ENCODE measurements at places on chromosomes 5 and 9.

GRCh38 chr5:15510831-15511230 lies 10.9 kb downstream of the FBXL7 start:
- no peak for DNase-seq

DNA sequence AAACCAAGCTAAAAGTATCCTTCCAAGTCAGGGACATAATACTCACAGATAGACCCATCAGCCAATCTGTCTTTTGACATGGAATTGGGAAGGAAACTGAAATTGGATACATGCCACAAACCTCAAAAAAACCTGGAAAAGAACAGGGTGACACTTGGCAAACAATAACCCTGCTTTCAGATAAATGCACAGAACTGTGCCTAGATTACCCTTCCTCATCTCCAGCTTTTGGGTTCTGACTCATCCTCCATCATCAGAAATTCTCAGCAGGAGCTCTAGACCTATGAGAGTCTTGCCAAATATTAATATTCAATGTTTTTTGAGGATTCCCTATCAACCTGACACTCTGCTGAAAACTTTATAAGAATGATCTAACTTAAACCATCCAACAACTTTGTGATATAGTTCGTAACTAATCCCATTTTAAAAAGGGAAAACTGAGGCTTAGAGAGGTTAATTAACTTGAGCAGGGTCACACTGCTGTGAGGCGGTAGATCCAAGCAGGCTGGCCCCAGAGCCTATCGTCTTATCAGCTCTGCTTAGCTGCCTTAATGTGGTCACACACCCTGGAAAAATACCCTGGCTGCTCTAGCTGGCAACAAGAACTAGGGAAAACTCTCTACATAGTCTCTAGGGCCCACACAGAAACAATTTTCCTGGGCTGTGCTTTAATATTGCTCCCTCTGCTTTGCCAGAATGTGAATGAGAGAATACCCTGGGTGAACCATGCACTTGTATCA lies 157.0 kb upstream of the TRPC7 start:
- no peak for DNase-seq

- no peak for DNase-seq
These were observed 358.6 kb upstream of the PAPPA start for GRCh38 chr9:115794921-115795475.

DNA sequence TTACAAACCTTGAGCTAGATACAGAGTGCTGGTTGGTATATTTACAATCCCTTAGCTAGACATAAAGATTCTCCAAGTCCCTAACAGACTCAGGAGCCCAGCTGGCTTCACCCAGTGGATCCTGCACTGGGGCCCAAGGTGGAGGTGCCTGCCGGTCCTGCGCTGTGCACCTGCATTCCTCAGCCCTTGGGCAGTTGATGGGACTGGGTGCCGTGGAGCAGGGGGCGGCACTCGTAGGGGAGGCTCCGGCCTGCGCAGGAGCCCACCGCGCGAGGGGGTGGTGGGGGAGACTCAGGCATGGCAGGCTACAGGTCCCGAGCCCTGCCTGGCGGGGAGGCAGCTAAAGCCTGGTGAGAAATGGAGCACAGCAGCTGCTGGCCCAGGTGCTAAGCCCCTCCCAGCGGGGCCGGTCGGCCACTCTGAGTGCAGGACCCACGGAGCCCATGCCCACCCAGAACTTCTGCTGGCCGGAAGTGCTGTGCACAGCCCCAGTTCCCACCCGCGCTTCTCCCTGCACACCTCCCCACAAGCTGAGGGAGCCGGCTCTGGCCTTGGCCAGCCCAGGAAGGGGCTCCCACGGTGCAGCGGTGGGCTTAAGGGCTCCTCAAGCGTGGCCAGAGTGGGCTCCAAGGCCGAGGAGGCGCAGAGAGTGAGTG lies 1464.7 kb downstream of the EFNA5 start:
- DNase-seq, result no peak

DNA sequence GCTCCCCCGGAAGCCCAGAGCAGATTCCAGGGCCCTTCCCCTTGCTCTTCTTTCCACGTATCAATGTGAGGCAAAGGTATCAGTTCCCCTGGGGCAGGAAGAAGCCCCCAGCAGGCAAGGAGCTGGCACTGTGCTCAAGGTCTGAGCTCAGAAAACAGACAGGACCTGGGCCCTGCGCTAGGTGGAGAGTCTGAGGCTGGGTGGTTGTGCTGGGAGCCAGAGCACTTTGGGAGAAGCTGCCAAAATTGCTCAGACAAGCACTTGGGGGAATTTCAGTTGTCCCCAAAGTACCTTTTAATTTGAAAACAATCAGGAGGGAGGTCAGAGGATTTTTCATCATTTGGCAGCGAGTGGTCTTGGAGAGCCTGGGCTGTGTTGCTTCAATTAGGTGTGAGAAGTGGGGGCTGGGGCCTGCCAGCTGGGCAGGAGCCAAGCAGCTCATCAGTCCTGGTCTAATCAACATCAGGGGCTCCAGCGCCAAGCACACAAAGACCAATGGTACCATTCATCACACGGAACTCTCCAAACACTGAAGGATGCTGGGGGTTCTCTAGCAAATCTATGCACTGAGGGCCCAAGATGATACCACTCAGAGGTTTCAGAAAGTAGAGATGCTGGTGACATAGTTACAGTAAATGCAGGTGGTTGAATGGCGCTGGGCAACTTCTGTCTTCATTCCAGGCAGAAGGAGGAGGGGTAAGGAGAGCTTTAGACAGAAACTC lies 176.5 kb downstream of the SNX18 start:
- no peak for DNase-seq

DNA sequence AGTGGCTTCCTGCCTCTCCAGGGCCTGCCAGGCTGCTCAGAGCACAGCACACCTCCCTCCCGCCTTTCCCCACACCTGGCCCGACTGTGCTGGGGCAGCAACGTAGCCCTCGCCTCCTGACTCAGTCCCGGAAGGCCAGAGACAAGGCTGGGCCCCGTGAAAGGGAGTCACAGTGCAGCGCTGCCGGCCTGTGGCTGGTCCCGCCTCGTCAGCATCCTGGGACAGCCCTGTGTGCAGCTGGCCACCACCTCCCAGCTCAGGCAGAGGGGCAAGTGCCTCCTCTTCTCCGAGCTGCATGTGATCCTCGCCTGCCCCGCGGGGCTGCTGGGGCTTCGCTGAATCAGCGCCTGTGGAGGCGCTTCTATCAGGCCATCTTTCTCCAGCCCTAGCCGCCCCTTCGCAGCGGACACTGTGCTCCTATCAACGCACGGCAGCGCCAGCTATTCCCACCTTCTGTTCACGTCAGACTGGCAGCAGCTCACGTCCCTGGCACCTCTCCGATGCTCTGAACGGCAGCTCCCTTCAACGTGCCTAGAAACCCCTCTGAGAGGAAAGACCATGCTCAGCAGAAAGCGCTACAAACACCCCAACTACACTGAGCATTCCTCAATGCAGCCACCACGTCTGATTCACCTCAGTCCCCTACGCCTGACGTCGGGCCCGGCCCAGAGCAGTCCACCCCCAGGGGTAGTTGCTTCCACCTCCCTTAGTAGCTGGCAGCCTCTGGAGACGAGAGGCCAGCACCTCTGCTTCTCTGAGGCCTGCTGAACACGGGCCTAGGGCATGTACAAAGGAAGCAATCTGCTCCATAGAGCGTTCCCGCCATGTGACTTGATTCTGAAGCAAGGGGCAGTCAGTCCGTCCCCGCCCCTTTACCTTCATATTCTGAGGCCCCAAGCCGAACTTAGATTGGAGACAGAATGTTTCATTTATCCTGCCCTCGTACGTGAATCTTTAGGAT lies 78.8 kb downstream of the GPR21 start:
- DNase-seq, result no peak

DNA sequence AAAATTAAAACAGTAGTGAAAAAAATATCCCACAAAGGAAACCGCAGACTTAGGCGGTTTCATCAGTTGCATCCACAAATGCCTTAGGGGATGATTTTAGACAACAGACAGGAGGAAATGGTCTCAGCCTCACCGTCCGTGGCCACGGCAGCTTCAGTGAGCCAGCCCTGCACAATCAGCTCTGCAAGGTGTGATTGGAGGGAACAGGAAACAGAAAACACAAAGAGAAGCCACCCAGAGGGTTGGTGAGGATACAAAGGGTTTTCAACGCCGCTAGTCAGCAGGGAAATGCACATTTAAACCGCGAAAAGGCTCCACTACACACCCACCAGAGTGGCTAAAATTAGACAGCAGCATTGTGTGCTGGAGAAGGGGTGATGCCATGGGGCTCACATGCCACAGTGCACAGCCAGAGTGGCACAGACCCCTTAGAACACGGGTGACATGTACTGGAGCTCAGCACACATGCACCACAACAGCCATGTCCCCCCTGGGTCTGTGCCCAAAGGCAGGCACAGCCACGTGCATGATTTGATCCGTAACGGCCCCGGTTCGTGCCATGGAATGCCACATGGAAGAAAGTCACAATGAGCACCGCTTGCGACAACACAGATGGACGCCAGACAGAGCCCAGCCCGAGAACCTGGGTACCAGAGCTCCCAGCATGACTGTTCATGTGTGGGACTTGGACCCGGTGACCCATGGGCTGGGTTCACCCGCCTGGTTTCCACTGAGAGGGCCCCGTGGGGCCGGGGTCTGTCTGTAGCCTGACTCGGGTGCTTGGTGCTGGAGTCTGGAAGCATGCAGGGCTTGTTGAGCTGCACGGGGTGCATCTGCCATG lies 18.3 kb upstream of the TERT start:
- no peak for DNase-seq

- no peak for DNase-seq
These were observed 69.6 kb upstream of the CACNA1B start for GRCh38 chr9:137807721-137808703.

DNA sequence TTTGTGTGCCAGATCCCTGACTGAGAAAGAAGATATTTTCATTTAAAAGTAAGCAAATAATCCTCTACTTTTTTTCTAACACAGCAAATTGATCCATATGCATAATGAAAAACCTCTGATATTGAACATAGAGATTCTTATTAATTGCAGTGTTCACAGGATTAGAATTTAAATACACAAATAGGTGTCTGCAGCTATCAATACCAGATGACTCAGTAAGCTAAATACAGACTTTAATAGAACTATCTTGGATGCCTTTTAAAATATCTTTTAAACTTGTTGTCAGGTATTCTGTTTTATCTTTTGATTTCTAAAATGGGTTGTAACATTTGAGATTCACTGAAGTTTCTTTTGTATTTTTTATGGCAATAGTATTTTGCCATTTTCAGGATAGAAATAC lies 43.1 kb downstream of the NIPBL start:
- no peak for DNase-seq

- DNase-seq, result peak; percentile 46
These were observed 6.7 kb downstream of the CCDC187 start for GRCh38 chr9:136297016-136297691.

GRCh38 chr9:23774266-23774665 lies 51.8 kb downstream of the ELAVL2 start:
- no peak for DNase-seq

- DNase-seq, result no peak
These were observed 81.7 kb upstream of the LMX1B start for GRCh38 chr9:126532019-126532462.

GRCh38 chr9:120708526-120709224 lies 5.6 kb downstream of the MEGF9 start:
- peak; percentile 64 for DNase-seq

DNA sequence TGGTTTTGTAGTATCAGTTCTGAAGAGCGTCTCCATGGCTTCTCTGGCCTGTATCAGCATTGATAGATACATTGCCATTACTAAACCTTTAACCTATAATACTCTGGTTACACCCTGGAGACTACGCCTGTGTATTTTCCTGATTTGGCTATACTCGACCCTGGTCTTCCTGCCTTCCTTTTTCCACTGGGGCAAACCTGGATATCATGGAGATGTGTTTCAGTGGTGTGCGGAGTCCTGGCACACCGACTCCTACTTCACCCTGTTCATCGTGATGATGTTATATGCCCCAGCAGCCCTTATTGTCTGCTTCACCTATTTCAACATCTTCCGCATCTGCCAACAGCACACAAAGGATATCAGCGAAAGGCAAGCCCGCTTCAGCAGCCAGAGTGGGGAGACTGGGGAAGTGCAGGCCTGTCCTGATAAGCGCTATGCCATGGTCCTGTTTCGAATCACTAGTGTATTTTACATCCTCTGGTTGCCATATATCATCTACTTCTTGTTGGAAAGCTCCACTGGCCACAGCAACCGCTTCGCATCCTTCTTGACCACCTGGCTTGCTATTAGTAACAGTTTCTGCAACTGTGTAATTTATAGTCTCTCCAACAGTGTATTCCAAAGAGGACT lies 1.5 kb downstream of the GPR21 start:
- no peak for DNase-seq

GRCh38 chr9:135993765-135994500 lies 32.8 kb upstream of the UBAC1 start:
- no peak for DNase-seq

DNA sequence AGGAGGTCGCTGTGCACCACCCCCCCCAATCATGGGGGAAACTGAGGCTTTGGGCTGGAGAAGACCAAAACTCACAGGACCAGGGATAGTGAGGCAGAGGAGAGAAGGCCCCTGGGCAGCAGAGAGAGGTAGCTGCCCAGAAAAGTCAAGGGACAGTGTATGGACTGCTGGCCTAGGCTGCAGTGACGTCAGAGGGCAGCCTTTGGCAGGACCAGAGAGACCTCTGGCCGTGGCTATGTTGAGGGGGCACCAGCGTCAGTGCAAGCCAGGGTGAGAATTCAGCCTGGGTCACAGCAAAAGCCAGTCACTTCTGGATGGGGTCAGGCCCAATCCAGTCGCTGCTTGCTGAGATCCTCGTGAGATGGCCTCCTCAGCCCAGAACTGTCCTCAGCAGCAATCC lies 26.5 kb downstream of the FLT4 start:
- DNase-seq, result no peak

DNA sequence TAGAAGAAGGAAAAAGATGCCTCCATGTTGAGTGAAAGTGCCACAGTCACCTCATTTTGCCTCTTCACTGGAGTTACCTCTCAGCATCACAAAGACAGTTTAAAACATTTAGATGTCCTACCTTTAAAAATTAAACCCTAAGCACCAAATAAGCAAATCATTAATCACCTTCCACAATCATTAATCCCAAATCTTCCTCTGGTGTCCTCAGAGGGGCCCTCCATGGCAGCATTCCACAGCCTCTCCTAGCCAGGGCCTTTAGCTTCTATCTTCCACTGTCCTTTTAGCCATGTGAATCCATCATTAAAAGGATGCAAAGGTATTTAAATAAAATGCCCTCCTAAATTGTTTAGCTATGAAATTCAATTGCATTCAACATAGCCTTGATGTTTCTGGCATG lies 310.8 kb downstream of the PDE4D start:
- DNase-seq, result no peak

DNA sequence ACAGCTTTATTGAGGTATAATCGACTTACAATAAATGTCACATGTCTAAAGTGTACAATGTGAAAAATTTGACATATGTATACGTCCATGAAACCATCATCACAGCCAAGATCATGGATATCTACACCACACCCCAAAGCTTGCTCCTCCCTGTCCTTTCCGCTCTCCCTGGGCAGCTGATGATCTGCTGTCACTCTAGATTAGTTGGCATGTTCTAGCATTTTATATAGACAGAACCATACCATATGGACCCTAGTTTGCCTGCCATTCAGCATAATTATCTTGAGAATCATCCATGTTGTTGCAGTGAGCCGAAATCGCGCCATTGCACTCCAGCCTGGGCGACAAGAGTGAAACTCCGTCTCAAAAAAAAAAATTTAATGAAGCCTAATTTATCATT lies 42.5 kb downstream of the ERGIC1 start:
- DNase-seq, result no peak
